ENCODE measurements at places on chromosomes 2 and 18. TPM values are rescaled to one million over a fixed set of nuclear protein-coding genes. Genes with fewer than 3 reads are reported as not detected.

CXCR2 gene
- 4.4 TPM for total RNA-seq

FAP gene
- total RNA-seq = 3.1 TPM

PTPRN gene
- total RNA-seq = not detected

UPP2 gene
- not detected for total RNA-seq

IL36B gene
- total RNA-seq = 1.5 TPM

EFEMP1 gene
- 142 TPM for total RNA-seq

TTR gene
- total RNA-seq = not detected

- no peak for DNase-seq
These were observed 247.9 kb downstream of the ATAD2B start for GRCh38 chr2:23679044-23679443.

DNA sequence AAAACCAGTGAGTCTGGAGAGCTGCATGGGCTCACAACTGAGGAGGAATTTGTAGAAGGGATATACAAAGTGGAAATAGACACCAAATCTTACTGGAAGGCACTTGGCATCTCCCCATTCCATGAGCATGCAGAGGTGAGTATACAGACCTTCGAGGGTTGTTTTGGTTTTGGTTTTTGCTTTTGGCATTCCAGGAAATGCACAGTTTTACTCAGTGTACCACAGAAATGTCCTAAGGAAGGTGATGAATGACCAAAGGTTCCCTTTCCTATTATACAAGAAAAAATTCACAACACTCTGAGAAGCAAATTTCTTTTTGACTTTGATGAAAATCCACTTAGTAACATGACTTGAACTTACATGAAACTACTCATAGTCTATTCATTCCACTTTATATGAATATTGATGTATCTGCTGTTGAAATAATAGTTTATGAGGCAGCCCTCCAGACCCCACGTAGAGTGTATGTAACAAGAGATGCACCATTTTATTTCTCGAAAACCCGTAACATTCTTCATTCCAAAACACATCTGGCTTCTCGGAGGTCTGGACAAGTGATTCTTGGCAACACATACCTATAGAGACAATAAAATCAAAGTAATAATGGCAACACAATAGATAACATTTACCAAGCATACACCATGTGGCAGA is 3.6 kb downstream of the TTR start:
- DNase-seq = no peak

DNA sequence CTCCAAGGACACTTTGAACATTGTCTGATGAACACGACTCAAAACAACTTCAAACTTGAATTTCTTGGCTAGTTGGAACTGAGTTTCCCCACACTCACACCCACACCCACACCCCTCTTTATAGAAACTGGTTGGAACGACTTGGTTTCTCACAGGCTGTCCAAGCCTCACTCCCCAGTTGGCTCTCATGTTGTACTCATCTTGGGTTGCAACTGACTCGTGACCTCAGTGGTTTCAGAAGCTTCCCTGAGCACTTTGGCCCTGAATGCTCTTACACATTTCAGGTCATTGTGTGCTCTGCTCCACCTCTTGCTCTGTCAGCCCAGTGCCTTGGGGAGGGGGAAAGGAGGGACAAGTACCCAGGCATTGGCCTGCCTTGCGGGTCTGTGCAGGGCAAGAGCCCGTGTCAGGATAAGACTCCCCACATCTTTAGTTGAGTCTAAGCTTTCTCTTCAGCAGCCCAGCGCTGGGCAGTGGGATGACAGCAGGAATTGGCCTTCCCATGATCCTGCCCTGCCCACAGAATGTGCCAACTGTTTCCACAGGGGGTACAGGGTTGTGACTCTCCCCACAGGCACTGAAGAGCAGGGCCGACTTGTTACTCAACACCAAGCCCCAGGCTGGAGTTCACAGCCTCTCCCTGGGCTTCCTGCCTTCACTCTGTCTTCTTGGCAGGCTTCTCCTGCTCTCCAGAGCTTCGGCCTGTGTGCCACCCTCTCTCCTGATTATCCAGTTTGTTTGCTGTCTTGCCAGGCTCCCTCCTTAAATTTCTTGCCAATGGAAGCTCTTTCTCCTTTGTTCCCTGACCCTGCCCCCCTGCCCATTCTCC is 104.6 kb downstream of the RTN4 start:
- peak; percentile 89 for DNase-seq

GRCh38 chr2:101720732-101721131 is 23.2 kb downstream of the MAP4K4 start:
- no peak for DNase-seq

DNA sequence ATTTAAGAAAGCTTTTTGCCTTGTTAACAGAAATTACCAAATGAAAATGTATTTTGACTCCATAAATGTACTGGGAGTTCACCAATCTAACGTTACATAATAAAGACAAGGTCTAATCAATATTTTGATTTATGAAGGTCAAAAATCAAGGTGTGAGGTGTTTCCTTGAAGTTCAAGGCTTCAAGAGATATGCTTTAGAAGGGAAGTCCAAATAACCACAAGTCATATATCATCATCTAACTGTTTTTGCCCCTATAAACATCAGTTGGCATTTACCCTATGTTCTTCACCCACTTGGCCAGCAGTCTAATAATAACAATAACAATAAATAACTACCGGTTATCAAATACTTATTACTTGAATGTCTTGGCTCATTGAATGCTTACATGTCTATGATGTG is 196.1 kb upstream of the ID2 start:
- no peak for DNase-seq

- no peak for DNase-seq
These were observed 82.8 kb downstream of the SLC25A12 start for GRCh38 chr2:171811245-171811628.

DNA sequence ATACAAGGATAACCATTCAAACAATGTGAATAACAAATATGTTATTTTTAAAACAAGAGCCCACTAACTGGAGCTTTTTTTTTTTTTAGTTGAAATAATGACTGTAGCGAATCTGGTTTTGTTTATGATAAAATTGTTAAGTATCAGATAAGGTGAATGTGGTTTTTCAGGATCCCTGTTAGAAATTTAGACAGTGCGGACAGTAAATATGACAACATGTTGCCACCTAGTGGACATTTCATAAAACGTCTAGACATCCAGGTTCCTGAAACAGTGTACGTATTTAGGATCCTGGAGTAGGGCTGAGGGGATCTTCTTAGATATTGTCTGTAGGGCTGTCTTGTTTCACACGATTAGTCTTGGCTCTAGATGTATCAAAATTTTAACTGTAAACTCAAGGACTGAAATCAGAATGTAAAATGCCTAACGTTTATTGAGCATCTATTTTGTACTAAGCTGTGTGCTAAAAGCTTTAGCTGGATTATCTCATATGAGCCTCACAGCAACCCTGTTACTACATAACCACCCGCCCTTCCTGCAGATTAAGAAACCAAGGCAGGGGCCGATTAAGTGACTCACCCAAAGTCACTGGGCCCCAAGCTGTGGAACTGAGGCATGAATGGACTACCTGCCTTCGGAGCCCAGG is 23.9 kb upstream of the CCDC68 start:
- no peak for DNase-seq

DNA sequence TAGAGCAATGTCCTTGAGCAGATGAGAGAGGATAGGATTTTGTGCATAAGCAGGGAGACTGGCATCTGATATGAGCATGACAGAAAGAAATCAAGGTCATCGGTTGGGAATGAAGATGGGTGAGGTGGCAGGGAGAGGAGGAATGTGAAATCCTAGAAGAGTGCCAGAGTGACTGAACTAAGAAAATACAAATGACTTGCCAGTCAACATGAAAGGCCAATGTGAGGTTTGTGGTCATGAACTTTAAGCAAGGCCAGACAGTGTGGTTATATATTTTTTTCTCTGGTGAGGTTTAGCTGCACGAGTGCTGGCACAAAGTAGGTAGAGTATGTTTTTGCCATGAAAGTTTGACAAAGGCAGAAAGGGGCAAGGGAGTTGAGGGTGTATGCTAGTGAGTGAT is 21.2 kb downstream of the QPCT start:
- no peak for DNase-seq

GRCh38 chr2:102895376-102895775 is 133.5 kb downstream of the TMEM182 start:
- DNase-seq = no peak

DNA sequence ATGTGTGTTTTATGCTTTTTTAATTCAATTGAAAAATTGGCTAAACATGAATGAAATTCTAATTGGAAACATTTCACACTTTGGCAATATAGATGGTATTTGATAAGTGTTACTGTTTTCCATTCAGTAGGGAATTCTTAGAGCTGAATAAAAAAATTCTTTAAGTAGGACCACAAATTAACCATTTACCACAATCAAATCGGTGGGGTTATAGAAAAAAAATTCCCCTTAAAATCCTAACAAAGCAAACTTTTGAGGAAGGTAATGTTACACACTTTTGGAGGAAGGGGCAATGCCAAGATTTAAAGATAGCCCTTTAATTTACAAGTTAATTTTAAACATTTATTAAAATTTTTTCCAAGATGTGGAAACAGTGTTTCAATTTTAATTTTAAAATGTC is 279.0 kb upstream of the FIGN start:
- no peak for DNase-seq

DNA sequence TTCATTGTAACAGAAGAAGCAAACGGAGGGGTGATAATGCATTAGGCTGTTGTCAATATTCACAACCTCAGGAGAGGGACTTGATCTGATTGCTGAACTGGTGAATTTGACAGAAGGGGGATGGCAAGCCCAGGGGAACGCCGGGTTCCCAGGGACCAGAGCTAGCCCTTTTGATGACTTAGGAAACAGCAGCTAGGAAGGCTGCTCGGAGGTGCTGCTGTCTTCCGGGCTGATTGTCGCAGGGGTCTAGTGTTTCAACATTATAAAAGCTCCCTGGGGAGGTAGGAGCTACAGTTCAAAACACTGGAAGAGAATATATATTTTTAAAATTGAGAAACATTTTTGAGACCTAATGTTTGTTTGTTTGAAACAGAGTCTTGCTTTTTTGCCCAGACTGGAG is 47.3 kb downstream of the CD8B2 start:
- no peak for DNase-seq

DNA sequence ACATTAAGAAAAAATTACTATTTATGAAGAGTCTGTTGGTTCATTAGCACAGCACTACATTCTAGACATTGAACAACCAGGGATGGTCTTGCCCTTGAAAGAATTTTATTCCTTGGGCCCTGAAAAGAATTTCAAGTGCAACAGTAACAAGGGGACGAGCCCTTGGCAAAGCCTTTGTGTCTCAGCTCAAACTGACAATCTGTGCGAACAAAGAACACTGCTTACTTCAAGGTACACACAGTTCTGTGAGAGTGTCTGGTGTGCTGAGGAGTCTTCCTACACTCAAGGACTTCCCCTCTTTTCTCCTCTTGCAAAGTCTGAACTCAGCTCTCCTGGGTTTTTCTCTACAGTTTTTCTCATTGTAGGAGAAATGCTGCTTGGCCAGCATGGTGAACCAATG is 373.4 kb downstream of the NBAS start:
- no peak for DNase-seq

DNA sequence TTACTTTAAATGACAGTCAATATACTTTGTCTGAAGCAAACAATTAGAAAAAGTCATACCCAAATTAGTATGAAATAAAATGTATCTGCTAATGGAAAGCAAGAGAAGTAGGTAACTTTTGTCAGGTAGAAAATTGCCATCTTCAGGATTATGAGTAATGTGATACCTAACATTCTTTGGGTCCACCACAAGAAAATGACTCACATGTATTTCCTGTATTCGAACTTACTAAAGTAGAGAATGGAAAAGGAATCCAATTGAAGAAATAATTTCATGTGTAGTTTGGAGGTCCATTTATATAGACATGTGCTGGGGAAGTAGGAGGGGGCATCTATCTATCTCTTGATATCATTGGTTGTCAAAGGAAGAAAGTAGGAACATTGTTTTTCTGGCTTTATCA is 636.2 kb upstream of the CHAC2 start:
- no peak for DNase-seq

- no peak for DNase-seq
These were observed 44.9 kb downstream of the FIGN start for GRCh38 chr2:163690896-163691295.

- DNase-seq = no peak
These were observed 1.4 kb downstream of the KRCC1 start for GRCh38 chr2:88053934-88054781.

GRCh38 chr2:71422786-71423185 is 30.6 kb upstream of the DYSF start:
- no peak for DNase-seq
